ENCODE measurements at places on chromosomes 2 and 18.

GRCh38 chr2:235357881-235358280 lies 136.0 kb upstream of the AGAP1 start:
- DNase-seq = no peak

- DNase-seq = no peak
Measured at GRCh38 chr2:165720511-165720910, 73.5 kb downstream of the GALNT3 start.

DNA sequence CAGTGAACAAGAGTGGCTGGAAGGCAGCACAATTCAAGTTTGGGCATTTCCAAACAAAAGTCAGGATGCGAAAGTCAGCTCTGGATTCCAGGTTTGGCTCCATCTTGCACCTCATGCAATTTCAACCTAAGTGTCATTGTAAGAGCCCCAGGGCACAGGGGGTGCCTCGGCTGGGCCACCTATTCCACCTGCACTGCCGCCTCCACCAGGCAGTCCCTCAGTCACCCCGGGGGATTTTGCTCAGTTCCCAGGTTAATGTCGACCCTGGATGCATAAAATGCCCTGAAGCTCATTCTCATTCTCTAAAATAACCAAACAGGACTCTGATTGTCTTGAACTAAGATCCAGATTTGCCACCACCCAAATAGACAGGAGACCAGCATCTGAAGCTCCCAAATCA lies 77.6 kb downstream of the EDAR start:
- DNase-seq = no peak

- no peak for DNase-seq
Measured at GRCh38 chr2:135798762-135799161, 38.2 kb downstream of the LCT start.

- DNase-seq = no peak
Measured at GRCh38 chr18:38923126-38923525, 1357.5 kb upstream of the CELF4 start.

GRCh38 chr18:33596178-33596854 lies 18.3 kb downstream of the ASXL3 start:
- DNase-seq = no peak

GRCh38 chr2:236321415-236321814 lies 57.2 kb upstream of the ASB18 start:
- DNase-seq = no peak

DNA sequence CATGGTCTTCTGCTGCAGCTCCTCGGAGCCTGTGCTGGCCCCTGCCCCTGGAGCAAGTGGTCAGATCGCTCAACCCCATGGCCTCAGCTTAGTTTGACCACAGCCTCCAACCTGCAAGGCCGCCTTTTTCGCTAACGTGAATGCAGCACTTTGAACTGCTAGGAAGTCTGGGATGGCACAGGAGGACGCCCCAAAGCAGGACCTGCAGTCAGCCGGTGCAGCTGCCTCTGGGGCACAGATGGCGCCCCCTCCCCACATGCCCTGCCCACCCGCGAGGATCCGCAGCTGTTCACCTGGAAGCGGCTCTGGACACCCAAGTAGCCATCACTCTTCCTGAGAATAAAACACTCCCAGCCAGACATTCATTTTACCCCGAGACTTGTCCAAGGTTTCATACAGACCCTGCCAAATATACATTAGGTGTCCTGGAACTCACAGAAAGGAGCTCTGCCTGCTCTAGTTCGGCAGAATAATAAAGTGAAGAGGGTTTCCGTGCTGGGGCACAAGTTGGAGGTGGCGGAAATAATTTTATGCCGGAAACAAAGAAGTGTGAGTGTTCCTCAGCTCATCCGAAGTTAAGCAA lies 510.1 kb downstream of the EIPR1 start:
- no peak for DNase-seq

DNA sequence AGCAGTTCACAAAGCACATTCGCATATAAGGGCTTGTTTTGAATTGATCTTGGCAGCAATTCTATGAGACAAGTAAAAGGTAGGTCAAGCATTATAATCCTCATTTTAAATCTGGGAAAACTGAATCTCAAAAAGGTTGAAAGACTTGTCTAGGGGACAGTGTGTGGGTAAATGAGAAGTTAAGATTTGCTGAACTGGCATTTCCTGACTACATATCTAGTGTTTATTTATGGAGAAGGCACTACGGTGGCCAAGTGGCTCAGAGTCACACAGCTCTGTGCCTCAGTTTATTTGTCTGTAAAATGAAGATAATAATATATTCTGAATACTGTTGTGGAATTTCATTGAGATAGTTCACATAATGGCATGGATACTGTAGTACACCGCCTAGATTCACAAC lies 16.3 kb upstream of the IL1RN start:
- DNase-seq = no peak

DNA sequence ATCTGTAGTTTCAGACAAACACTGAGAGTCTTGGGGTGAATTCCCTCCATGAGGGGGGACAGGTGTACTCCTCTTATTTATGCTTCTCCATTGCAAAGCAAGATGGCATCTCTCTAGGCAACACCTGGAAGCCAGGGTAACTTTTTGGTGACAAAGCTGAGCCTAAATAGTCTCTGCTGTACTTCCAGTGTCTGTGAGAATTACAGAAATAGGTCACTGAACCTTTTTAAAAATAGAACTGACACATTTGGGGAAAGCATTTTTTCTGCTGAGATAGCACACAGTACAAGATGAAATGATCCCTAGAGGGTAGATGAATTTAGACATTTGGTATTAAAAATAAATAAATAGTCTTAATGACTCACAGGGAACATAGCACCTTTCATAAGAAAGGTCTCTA lies 71.7 kb upstream of the SP3 start:
- no peak for DNase-seq

Measured in GM20000 (cell line).